Caki2 (cell line): ENCODE measurements at places on chromosomes 5 and 9.
A peak's percentile ranks its signal among the peaks of the same experiment; 100 is the strongest.

DNA sequence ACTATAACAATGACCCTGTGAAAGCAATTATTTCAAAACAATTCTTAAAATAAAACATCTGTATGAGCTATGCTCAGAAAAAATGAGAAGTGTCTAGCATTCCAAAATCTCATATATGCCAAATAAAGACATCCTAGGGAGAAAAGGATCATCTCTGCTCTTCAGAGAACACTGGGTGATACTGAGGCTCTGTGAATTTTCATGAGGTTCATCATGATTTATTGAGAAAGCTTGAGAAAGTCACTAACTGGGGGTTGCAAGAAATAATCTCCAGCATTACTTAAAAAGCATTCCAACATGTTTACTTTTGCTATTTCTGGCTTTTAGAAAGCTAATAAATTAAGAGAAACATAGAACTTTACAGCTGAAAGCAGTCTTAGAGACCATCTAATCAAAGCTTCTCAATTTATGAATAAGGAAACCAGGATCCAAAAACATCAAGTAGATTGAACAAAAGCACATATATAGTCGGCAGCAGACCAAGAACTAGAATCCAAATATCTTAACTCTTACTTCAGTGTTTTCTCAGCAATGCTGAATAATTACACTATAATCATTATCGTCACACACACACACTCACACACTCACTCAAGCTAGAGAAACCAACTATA lies 372.8 kb downstream of the NR2F1-AS1 start:
- DNase-seq = no peak

DNA sequence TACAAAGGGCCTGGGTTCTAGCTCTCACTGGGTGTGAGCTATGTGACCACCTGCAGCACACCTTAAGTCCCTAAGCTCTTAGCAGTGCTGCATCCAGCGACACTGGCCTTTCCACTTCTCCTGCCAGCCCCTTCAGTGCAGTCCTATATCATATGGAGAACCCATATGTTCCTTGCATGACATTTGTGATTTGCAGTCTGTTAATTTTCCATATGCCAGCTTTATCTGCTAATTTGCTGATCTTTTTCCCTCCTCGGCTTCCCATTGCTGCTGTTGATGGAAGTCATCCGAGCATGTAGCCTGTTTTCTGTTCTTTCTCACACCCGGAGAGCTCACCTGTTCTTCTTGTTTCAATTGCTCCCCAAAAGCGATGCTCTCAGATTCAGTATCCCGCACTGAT lies 23.2 kb downstream of the PRDM6 start:
- DNase-seq = no peak

DNA sequence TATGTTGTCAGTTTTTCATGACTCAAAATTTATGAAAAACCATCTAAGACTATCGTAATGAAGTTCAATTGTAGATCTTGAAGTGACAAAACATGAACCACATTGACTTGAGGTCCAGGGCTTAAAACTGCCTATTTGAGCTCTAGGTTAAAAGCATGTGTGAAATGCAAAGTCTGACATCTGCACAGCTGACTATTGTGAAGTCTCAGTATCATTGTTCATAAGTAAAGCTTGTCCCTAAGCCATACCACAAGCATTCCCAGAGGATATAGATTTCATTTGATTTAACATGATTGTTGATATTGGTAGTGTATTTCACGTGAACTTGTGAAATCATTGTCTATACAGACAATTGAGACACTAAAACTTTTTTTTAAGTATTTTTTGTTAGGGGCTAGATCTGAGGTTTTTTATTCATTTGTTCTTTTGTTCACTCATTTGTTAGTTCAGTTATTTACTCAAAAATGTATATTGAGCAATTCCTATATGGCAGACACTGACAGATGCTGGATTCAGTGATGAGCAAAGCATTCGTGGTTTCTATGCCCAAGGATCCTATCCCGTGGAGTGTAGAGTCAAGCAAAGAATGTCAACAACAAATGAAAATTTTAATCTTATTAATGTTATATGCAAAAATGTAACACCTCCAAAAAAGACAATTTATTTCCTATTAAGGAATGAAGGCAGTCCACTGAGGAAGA lies 485.2 kb downstream of the RAB3C start:
- DNase-seq = no peak

DNA sequence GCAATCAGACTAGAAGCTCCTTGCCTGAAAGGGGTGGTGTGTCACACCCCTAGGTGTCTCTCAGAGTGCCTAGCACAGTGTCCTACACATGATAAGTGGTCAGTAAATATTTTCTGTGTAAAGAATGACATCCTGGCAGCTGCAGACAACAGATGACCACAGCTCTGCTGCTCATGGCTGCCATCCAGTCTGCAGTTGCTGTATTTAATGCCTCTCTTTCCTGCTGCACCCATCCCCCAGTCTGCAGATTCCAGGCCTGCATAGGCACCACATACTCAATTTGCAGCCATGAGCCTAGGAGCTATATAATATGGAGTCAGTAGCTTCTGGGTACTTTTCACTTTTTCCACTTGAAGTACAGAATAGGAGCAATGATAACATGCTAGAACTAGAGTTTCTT lies 94.9 kb upstream of the NR4A3 start:
- DNase-seq = no peak

DNA sequence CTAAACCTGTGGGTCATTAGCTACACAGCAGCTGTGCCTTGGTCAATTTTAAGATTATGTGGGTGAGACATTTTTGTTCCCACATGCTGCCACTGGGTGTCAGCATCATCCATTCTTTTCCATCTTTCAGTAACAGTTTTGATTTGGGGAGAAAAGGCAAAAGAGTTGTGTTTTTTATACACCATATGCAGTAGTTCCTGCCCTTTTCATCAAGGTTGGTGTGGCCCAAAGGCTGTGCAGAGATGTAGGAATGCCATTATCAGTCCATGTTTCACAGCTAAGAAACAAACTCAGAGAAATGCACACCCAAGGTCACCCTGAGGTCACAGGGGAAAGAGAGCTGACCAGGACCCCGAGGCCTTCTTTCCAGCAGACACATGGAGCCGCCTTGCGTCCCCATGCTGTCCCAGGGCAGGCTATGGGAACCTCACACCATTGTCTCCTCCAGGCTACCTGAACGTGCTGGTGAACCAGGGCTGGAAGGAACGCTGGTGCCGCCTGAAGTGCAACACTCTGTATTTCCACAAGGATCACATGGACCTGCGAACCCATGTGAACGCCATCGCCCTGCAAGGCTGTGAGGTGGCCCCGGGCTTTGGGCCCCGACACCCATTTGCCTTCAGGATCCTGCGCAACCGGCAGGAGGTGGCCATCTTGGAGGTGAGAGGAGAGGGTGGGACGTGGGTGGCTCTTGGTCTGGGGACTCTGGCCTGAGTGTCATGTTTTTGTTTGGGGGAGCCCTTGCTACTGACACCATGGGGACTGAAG lies 27.8 kb upstream of the GRPEL2 start:
- peak; percentile 42 for DNase-seq

DNA sequence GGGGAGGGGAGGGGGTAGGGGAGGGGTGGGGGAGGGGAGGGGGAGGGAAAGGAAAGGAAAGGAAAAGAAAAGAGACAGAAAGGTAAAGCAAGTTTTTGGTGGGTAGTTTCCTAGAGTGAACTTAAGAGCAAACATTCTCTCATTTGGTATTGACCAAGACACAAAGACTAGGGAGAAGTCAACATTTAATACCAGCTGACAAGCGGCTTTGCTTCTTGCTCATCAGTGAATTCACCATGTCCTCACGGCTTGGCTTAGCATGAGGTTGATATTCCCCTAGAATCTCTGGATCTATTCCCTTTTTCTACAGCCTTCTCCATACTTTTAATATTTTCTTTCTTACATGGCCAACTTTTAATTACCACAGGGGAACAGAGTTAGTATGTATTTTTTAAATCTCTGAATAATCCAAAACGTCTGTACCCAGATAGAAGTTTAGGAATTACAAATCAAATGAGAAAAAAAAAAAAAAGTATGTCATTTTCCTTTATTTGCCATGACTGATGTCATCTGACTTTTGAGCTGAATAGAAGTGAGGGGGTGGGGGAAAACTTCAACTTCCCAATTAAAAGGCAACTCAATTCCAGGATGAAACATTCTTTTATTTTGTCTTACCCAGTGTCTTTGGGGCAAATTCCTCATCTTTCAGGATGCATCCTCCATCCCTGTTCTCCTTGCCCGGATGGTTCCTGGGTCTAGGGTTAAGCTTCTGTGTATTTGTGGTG lies 40.1 kb upstream of the GLIS3 start:
- DNase-seq = no peak

DNA sequence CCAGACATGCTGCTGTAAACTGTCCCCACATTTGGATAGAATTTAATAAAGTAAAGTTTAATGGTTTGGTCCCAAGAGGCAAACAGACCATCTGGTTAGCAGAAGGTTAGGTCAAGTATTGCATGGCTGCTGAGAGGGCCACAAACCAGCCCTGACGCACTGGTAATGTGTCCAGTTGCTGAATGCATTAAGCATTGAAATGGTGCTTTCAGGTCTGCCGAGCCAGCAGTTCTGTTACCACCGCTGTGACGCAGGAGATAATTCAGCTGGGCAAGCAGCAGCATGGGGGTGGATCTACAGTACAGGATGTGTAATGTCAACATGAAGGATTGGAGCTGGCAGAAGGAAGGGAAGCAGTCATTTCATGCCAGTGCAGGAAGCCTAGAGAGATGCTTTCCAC lies 16.0 kb downstream of the ZNF462 start:
- peak; percentile 41 for DNase-seq

DNA sequence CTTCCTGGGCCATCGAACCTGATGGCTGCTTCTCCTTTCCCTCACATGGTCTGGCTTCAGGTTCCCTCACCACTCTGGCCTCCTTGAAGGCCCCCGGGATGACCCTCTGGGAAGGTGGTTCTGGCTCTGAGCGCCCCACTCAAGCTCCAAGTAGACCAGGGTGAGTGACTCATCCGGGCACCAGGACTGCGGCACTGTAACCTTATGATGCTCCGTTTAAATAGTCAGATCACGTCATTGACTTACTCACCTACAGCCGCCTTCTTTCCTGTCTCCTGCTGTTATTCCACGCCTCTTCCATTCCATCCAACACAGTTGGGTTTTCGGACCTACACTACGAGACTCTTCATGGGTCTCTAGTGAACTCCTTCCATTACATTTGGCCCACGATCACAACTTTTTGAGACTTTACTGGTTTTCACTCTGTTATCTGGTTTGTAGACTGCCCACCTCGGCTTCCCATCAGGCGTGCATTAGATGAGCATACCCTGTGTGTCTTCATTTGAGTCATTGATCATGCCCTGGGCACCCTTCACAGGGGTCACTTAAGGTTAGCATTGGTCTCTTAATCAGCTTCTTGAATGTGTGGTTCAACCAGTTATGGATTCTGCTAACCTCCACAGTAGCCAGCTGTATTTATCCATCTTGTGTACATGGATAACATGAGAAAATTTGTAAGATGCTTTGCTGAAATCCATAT lies 138.8 kb upstream of the LMX1B start:
- DNase-seq = no peak

- peak; percentile 39 for DNase-seq
These were observed 440.0 kb upstream of the MPDZ start for GRCh38 chr9:13719446-13719845.

DNA sequence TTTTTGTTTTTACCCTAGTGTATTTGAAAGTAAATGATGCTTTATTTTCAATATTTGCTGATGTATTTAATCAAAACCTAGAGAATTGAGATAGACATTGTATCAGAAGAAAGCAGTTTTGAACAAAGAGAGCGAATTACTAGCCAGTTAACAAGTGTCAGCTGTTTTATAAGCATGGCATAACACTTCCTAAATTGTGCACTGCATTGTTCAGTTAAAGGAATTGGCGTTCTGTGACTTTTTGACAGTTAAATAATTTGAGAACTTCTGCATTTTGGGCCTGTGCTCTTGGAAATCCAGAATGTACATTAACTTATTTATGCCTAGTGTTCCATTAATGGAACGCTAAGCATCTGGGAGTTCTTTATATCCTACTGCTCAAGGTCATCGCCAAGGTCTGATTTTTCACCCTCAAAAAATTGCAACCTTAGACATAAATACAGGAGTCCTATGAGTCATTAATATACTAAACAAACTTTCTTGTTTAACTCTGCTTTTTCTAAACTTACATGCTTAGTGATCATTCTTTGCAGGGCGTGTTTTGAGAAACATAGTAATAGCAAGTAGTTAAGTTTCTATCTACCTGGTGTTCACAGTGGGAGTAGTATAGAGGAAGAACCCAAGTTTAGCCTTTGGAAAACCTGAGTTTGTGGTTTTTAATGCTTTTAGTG lies 31.1 kb downstream of the RASA1 start:
- no peak for DNase-seq

- DNase-seq = peak; percentile 49
These were observed 341.1 kb downstream of the ZSWIM6 start for GRCh38 chr5:61673007-61673735.

DNA sequence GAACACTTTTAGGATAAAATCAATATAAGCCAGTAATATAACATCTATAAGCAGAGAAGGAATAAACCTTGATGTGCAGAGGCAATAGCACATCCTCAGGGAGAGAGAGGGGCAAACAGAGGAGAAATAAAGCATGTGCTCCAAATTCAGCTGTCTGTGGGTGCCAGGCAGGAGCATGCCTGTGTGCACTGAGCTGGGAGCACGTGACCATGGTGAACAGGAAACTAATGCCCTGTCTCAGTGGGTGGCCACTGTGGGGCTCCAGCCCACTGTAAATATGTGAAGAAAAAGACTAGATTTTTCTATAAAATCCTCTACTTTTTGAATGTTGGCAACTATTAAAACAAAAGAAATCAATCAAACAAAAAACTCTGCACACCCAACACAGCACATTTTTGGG lies 55.3 kb downstream of the FYB1 start:
- no peak for DNase-seq

DNA sequence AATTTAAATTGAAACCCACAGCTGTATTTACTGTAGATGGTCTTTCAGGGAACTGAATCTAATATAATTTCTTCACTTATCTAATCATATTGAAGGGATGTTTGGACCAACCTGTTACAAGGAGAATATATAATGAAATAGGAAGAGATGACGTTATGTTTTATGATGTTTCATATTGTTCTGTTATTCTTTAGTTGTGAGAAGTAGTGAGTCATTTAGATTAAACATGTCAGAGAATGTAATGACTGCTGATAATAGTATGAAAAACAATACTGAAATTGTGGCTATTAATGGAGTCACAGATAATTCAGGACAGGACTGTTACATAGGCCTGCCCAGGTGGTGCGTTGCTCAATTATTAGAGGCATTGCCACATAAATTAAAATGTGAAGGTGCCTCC lies 1993.4 kb downstream of the EFNA5 start:
- DNase-seq = no peak

DNA sequence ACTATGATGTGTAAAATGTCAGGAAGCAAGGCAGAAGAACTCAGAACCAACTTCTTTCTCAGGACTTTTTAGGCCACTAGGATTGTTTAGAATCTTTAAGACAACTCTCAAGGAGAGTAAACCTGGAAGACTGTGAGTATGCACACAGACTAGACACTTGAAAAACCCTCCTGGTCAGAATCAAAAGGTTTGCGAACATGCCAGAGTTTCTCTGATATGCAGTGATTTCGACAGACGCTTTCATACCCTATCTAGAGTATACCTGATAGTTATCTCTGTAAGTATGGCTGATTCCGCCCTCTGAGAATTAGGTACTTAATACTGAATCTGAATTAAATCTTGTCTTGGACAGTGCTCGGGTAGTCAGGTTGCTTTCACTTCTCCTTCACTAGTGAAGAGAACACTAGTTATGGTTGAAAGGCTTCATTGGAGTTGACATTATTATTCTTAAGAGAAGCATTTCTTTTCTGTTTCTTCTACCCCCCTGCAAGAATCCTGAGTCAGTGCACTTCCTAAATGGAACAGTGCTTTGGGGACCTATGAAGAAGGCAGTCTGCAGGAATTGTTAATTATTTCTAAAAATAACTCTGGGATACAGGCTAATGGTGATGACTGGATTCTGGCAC lies 158.1 kb downstream of the HACD4 start:
- peak; percentile 65 for DNase-seq

- DNase-seq = no peak
These were observed 199.7 kb downstream of the ISL1 start for GRCh38 chr5:51582871-51583394.
